ENCODE measurements at places on chromosomes 3 and 15. TPM values are rescaled to one million over a fixed set of nuclear protein-coding genes. Genes with fewer than 3 reads are reported as not detected.

The SLMAP gene
- 53.4 TPM for total RNA-seq

The PARP14 gene
- total RNA-seq = 147 TPM

DNA sequence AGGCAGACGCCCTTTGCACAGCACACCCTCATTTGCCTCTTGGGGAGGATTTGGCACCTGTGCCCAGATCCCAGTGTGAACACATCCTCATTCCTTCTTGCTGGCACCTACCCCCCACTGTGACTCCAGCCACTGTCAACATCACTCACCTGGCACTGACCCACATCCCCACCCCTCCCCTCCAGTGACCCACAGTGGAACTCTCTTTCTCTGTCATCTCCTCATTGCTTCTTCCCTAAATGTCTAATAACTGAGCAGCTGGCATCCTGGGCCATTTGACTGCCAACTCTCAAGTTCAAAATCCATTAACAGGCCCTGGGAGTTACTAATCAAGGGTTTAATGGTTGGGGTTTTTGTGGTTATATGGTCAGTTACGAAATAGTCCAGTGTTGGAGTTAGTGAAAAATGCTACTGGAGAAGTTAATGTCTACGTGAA lies 14.4 kb downstream of the SNAPC5 start:
- no peak overlapping the region for H3K27ac ChIP-seq
- no peak overlapping the region for H3K4me3 ChIP-seq
- H3K27me3 ChIP-seq = no peaks in the 10 kb centered on the region
- DNase-seq = peak; percentile 55
- peaks cover 10% of the 10 kb centered on the region for H3K4me1 ChIP-seq

- DNase-seq = no peak
- H3K27me3 ChIP-seq = no peaks in the 10 kb centered on the region
- H3K36me3 ChIP-seq = no peaks in the 10 kb centered on the region
- H3K4me1 ChIP-seq = no peaks in the 10 kb centered on the region
- H3K27ac ChIP-seq = no peak overlapping the region
These were observed 17.0 kb downstream of the PEAK1 start for GRCh38 chr15:77402740-77403379.

The GCNT3 gene
- not detected for total RNA-seq

GRCh38 chr15:42119446-42119760 lies 25.0 kb upstream of the PLA2G4D start:
- H3K27me3 ChIP-seq = no peaks in the 10 kb centered on the region
- H3K36me3 ChIP-seq = no peaks in the 10 kb centered on the region
- peaks cover 14% of the 10 kb centered on the region for H3K4me1 ChIP-seq
- no peak for DNase-seq
- H3K4me3 ChIP-seq = no peak overlapping the region

The KCNMB3 gene
- total RNA-seq = 3.0 TPM

All from upper lobe of left lung (tissue), 6 donors.